Calu3 (cell line): ENCODE measurements at places on chromosomes 1 and 21. TPM values are rescaled to one million over a fixed set of nuclear protein-coding genes. Genes with fewer than 3 reads are reported as not detected.

DNA sequence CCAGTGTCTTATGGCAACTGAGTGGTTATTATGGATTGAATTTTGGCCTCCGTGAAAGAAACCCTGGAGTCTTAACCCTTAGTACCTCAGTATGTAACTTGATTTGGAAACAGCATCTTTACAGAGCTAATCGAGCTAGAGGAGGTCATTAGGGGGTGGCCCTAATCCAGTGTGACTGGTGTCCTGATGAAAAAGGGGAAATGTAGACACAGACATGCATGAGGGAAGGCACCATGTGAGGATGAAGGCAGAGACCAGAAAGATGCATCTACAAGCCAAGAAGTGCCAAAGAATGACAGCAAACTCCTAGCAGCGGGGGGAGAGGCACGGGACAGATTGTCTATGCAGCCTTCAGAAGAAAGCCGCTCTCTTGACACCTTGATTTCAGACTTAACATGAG is 14.7 kb downstream of the DOP1B start:
- DNase-seq: no peak

DNA sequence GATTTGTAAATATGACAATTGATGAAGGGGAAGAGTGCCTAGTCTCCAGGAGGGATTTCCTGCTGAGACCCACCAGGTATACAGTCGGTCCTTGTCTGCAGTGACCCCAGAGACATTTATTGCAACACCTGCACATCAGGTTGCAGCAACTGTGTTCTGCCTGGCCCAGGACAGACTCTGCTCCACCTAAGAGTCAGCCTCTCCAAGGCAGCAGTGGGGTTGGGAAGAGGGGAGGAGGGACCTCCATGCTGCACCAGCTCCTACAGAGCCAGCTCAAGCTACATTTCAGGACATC is 120.4 kb upstream of the IRF2BP2 start:
- no peak for DNase-seq

DNA sequence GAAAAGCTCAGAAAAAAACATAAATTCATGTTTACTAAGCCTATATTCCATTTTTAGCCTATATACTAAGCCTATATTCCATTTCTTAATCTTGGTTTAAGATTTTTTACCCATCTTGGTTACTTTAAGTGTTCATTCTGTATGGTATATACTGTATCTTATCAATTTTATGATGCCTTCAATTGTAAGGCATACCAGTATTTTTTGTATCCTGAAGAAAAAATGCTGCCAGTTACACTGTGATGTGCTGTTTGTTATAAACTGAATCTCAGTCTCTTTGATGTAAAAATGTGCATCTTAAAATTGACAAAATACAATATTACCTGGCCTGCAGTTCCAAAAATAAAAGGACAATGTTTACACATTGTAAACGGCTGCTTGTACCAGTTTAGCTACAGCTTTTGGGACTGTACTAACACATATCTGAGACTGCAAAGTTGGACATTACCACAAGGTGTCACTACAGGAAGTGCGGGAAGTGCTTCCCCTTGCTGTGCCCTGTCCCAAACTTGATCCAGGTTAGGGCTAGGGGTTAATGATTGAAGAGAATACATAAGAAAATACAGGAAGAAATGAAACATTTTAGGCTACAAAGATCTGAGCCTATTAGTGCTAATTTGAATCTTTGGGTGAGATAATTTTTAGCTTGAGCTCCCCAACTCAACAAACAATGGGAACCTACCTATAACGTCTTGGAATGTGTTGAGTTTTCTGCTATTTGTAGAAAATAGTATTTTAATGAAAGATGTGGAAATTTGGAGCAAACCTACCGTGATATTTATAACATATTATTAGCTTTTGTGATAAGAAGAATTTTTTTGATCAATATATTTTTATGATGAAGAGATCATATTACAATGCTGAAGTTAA is 108.9 kb downstream of the LBR start:
- peak; percentile 71 for DNase-seq

GRCh38 chr1:234545517-234546386 is 64.2 kb downstream of the IRF2BP2 start:
- no peak for DNase-seq

DNA sequence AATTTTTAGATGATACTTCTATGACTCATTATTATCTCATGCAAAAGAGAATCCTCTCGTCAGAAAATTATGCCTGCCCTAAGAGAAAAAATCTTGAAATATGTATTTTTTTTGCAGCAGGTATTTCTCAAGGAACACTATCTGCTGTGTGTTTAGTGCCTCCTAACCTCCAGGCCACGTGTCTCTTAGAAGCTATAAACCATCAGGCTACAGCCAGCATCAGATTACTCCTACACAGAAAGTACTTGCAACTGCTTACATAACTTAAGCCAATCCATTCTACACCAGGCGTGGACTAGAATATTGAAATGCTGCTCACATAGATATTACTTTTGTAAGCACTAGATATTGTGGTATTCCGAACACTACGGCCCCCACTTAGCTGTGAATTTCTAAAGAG is 933.4 kb downstream of the PLA2G4A start:
- DNase-seq: no peak

DNA sequence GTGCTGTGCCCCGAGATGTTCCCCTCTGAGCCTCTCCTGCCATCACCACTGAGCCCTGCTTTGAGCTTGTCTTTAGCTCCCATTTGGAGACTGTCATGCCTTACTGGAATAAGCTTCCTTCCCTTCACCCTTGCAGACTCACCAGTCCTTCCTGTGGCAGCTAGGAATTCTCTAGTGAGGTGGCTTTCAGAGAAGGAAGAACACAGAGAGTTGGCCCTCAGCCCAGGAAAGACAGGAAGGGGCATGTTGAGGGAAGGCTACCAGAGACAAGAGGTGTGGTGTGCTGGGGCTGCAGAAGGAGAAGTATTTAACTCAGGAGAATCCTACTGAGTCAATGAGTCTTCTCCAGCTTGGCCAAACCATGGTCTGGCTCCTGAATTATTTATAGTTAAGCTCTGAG is 76.3 kb downstream of the UCK2 start:
- peak; percentile 43 for DNase-seq

DNA sequence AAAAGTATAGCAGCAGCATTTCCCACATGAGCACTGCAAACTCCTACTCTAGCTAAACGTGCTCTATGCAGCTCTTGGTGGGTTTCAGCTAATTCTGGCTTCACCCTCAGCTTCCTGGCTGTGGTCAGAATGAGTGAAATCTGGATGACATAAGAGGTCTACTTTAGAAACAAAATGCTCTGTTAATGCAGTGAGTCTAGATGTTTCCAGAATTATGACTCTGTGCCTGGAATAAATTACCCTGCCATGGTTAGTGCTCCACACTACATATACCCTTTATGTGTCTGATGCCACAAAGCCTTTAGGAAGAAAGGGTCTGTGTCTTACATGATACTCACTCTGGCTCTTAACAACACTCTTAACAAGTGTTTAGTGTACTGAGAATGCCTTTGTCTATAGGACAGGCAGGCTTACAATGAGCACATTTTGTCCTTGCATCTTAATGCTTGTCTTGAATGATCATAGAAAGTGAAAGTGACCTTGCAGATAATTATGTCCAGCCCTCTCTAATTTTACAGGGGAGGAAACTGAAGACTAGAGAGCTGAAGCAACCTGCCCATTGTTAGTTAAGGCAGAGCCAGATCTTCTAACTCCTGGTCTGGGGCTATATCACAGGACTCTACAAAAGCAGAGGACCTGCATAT is 9.2 kb downstream of the S100A10 start:
- DNase-seq: no peak

- DNase-seq: no peak
Observed at GRCh38 chr1:31618916-31619846, 1.7 kb downstream of the HCRTR1 start.

GRCh38 chr1:77514921-77515776 is 167.3 kb downstream of the ZZZ3 start:
- no peak for DNase-seq

GRCh38 chr21:46421756-46422555 is 36.7 kb upstream of the DIP2A start:
- DNase-seq: no peak

DNA sequence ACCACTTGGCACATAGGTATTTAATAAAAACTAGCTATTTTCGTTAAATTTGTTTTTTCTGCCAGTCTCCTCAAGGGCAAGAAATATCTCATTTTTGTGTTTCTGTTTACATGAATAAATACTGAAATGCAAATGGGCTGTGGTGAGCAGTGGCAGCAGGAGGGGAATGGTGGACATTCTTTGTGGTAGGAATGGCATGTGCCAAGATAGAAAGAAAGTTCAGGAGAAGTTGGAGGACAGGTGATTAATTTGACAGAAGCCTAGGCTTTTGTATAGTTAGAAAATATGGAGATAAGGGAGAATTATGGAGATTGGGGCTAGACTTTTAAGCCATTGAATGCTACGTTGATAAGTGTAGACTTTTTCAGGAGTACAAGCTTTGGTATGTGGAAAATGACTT is 8.6 kb downstream of the RAP1A start:
- no peak for DNase-seq

GRCh38 chr1:112840631-112841624 is 115.1 kb downstream of the SLC16A1 start:
- no peak for DNase-seq

DNA sequence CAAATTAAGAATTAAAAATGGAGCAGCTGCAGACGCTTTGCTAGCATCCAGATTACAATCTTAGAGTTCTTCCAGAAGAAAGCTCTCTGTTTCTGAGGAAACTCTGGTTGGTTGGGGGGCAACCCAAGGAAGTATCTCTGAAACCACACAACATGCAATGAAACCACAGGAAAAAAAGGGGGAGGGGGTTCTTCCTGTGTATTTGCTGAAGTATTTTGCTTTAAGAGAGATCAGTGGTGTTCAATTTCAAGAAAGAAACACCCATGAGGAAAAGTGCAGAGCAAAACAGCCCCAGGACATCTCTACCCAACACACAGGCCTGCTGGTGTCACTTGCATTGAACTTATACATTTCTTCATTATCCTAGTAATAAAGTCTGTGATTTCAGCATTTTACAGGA is 19.7 kb upstream of the TIAM1 start:
- no peak for DNase-seq

- no peak for DNase-seq
Observed at GRCh38 chr21:45519182-45519581, 23.1 kb downstream of the SLC19A1 start.

- no peak for DNase-seq
Observed at GRCh38 chr1:8347635-8348034, 29.7 kb downstream of the SLC45A1 start.

DNA sequence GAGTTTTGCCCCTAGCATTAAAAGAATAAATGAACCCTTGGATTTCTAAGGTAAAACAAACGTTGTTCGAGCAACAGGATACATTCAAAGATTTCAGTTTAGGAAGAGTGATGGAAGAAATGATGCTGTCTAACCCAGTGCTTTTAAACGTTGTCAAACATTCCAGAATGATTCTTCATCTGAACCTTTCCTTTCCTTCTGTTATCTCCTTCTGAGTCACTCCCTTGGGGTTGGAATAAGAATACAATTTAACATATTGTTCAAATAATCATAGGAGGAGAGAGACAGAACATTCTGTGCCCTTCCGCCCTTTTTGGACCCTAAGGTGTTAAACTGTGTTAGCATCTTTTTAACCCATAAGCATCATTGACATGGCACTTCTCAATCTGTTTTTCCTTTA is 61.1 kb upstream of the RCOR3 start:
- no peak for DNase-seq

DNA sequence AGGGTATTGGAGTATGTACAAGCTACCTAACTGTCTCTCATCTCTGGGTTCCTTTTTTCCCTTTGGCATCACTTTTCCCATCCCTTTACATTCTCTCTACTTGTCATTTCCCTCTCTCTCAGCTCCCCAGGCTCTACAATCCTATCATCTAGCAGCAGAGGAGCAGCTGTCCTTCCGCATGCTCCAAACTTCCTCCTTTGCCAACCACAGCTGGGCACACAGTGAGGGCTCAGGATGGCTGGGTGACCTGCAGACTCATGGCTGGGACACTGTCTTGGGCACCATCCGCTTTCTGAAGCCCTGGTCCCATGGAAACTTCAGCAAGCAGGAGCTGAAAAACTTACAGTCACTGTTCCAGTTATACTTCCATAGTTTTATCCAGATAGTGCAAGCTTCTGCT is 561 bp downstream of the CD1E start:
- DNase-seq: no peak

- DNase-seq: no peak
Observed at GRCh38 chr1:2570332-2570731, 14.2 kb downstream of the TNFRSF14 start.

DNA sequence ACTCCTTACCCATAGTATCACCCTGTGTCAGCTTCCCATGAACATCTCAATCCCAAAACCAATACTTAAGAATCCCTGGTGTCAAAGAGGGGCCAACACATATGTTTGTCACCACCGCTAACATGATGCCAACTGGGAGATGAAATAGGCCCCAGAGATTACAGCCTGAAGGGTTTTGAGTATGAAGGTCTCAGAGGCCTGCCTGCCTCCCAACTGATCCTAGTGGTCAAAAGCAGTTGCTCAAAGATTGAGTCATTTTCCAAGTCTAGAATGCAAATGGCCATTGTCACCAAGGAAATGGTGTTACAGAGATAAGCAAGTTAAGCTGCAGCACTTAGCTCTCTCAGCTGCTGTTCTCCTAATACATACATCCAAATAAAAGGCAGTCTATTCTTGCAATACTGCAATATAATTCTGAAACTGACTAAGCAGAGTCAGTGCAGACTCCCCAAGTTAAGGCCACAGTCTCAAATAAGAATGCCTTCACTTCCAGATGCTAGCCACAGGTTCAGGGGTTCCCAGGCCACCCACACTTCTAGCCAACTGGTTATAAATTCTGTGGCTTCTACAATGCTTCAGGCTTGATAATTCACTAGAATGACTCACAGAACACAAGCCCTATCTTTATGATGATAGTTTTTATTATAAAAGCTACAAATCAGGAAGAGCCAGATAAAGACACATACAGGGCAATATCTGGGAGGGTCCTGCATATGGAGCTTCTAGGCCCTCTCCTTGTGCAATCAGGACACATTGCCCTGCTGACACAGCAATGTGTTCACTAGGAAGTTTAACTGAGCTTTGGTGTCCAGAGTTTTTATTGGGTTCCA is 18.7 kb downstream of the DUSP10 start:
- DNase-seq: no peak

DNA sequence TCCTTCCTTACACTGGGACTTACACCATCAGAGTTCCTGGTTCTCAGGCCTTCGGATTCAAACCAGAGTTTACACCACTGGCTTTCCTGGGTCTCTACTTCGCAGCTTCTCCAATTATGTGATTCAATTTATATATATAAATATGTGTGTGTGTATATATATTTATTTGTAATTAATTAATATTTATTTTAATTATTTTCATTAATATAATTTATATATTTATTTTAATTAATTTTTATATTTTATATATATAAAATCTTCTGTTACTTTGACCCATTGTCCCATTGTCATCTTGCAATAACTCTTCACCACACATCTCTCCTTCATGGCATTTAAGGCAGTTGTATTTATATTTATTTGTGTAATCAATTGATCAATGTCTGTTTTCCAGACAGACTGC is 28.4 kb upstream of the ST6GALNAC3 start:
- no peak for DNase-seq

GRCh38 chr21:16058896-16059295 is 329.1 kb downstream of the USP25 start:
- DNase-seq: no peak

- no peak for DNase-seq
Observed at GRCh38 chr1:25148673-25149300, 83.5 kb downstream of the SYF2 start.

Gene L1TD1
- total RNA-seq: not detected in 2 replicates

Gene TEX38
- not detected in 2 replicates for total RNA-seq

Gene CD1D
- total RNA-seq: 0.76 and 0.86 TPM in 2 replicates

Gene ATAD3C
- 0.29 and 0.45 TPM in 2 replicates for total RNA-seq

Gene B3GALT2
- not detected in 2 replicates for total RNA-seq

Gene CD101
- 0.31 and 0.76 TPM in 2 replicates for total RNA-seq

Gene METTL18
- total RNA-seq: 11.2 and 13.3 TPM in 2 replicates

Gene OLFML3
- total RNA-seq: 0.24 TPM in 1 of 2 replicates, not detected in the other
